ENCODE measurements at places on chromosomes 2 and 18.

GRCh38 chr2:237638176-237638575 is 10.8 kb downstream of the LRRFIP1 start:
- DNase-seq, result no peak

GRCh38 chr18:26181343-26181826 is 44.9 kb upstream of the TAF4B start:
- no peak for DNase-seq

DNA sequence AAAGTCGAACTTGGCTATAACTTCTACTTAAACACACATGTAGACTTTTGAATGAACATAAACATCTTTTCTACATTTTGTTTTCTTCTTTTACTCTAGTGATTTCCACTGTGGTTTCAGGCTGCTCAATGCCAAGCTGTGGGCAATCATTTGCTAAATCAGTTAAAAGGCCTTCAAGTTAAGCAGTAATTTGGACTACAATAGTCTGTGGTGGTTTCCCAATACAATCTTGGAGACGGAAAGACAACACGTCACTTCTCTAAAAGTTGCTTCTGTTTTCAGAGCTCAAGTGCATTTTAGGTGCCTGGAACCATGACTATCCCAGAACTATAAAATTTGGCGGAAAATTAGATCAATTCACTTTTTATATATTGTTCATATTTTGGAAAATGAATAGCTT is 69.4 kb downstream of the TXNL1 start:
- peak; percentile 26 for DNase-seq

- no peak for DNase-seq
Measured at GRCh38 chr2:88159481-88159880, 10.7 kb upstream of the THNSL2 start.

GRCh38 chr2:170076189-170076588 is 101.8 kb upstream of the MYO3B start:
- no peak for DNase-seq

- DNase-seq, result no peak
Measured at GRCh38 chr2:209771474-209772289, at the start of gene UNC80. Gene UNC80 (plus strand): TSS chr2:209771832. CDS start chr2:209772073, 241 bp downstream.

DNA sequence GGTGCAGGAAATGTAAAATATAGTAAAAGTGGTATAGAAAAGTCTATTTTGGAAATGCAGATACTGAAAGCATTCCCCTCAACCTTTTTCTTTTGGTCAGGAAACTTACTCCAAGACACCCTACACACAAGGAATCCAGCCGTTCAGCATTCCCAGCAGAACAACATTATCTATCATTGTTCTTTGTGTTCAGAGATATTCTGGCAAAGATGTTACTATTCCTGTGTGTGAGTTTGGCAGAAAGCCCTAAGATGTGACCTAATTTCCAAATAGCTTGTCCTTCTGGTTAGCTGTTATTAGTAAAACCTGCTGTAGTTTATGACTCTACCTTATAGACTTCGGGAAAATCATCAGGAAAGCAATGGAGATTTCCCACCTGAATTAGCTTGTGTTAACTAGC is 78.1 kb upstream of the PELI1 start:
- no peak for DNase-seq

- no peak for DNase-seq
Measured at GRCh38 chr2:130737592-130737991, 8.7 kb downstream of the GPR148 start.

GRCh38 chr2:38406597-38407110 is 29.6 kb upstream of the ATL2 start:
- DNase-seq, result no peak

- DNase-seq, result no peak
Measured at GRCh38 chr2:47128705-47129104, 26.4 kb downstream of the STPG4 start.

- DNase-seq, result no peak
Measured at GRCh38 chr2:44126106-44126797, 42.4 kb upstream of the PPM1B start.

- no peak for DNase-seq
Measured at GRCh38 chr2:168084288-168084687, 163.1 kb downstream of the STK39 start.

DNA sequence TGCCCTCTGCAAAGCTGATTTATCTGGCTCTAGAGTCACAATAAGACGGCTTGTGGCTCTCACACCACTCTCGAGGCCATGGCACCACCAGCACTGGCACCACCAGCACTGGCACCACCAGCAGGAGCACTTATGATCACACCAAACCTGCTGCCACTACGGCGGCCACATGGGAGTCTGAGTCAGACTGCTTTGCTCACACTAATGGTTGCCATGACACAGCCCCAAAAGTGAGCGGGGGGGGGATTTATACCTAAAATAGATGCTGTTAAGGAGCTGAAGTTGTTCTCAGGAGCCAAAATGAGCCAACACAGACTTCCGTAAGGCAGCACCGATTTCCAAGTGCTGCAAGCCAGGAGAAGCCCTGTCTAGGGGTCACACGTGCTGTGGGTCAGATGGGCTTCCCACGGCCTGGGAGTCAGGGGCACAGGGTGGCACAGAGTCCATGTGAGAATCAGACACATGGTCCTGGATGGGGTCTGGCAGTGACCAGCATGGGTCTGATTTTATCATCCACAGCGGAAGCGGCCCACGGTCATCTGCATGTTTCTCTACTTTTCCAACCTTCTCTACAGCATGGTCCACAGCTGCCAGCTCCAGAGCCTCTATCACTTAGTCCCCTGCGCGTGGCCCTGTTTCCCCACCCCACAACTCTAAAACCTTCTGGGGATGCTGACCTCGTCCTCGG is 16.7 kb downstream of the DNMT3A start:
- no peak for DNase-seq

GRCh38 chr2:181172676-181173075 is 192.3 kb downstream of the UBE2E3 start:
- no peak for DNase-seq

GRCh38 chr2:9709539-9710285 is 78.9 kb upstream of the YWHAQ start:
- no peak for DNase-seq

DNA sequence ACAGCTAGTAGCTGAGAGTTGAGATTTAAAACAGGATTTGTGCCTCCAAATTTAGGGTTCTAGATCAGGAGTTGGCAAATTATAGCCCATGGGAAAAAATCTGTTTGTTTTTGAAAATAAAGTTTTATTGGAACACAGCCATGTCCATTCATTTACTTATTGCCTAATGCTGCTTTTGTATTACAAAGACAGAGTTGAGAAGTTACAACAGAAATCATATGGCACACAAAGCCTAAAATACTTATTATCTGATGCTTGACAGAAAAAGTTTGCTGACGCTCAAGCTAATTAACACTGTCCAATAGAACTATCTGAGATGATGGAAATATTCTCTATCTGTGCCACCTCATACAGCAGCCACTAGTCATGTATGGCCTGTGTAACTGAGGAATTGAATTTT is 229.1 kb upstream of the RASGRP3 start:
- DNase-seq, result no peak

DNA sequence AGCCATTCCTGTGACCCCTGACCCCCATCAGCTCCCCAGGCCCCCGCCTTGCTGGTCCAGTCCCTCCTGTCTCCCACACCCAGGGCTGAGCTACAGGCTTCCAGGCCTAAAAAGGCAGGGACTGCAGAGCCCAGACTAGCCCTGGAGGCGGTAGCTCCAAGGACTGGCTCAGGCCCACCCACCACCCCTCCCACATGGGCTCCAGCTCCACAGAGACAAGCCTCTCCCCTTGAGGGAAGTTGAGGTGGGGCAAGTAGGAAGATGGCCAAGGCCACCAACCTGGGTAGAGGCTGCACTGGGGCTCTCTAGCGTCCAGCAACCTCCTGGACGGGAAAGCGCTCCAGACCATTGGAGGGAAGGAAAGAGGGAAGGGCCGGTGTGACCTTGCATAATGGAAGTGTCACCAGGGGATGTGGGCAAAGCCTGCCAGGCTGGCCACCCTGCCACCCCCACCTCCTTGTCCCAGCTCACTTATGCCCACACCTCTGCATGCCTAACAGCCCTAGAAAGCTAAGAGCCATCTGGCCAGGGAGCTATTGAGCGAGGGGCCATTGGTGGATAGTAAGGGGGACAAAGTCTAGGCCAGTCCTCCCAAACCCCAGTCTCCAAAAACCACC is 63.1 kb downstream of the TNS1 start:
- DNase-seq, result no peak

- DNase-seq, result no peak
Measured at GRCh38 chr2:75334076-75334475, 134.8 kb upstream of the TACR1 start.

DNA sequence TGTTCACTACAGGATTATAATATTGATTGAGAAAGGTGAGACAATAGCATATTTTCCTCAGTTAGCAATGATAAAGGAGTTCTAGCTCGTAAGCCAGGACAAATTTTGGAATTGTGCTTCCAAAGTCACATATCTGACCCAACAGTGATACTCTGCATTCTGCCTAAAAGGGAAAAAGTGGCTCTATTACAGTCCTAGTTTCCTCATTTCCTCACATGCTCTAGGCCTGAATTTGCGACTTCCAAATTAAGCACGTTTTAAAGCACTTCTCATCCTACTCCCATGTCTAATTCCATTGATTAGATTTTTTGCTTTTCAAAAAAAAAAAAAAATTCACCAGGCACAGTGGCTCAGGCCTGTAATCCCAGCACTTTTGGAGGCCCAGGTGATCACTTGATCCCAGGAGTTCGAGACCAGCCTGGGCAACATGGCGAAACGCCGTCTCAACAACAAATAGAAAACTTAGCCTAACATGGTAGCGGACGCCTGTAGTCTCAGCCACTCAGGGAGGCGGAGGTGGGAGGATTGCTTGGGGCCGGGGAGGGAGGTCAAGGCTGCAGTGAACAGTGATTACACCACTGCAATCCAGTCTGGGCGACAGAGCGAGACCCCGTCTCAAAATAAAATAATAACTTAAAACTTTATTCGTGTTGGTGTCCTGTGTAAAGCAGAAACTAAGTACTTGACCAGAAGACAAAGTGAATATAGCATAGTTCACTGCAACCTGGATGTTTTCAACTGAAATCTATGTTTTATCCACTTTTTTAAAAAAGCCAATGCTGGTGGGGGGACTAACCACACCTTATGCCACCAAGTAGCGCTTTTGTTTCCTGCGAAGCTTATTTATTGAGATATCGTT is 1.5 kb downstream of the ESCO1 start:
- peak; percentile 36 for DNase-seq

DNA sequence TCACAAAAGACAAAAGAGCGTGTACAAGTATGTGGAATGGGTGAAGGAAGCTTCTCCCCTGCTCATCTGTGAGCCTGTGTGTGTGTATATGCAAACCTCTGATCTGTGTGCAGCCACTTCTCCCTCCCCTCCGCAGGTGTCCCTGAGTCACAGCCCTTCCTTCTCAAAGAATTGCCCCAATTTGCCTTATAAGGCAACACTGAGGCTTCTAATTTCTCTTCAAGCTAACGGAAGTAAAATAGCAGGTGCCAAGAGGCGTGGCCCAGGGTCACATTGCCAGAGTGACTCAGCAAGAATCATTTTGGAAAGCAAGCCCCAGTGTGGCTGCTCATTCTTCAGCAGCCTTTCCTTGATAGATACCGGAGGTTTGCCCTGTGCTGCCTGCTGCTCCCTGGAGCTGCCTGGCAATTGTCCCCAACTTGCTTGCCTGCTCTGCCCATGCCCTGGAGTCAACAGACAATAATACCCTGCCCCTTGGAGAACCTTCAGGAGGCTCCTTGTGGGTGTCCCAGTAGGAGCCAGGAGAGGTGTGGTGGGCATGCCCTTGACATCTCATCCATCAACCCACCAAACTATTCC is 37.3 kb upstream of the BMP10 start:
- peak; percentile 91 for DNase-seq

- no peak for DNase-seq
Measured at GRCh38 chr2:139293992-139294548, 513.9 kb upstream of the NXPH2 start.

- no peak for DNase-seq
Measured at GRCh38 chr2:70959851-70960832, 18.3 kb upstream of the ANKRD53 start.

DNA sequence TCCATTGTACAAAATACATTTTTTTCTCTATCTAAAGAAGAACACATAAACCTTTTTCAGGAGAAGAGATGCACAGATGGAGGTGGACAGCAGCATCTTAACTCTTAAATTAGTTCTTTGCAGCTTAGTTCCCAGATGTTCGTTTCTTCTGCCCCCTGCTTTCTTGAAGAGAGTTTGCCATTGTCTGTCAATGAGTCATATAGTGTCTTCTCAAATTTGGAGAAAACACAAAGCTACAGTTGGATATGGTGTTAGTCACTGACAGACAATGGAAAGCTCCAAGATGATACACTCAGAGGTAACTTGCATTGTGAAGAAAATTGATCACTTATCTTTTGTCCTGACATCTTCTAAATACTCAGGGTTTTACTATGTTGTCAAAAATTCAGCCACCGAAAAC is 48.8 kb upstream of the TMEFF2 start:
- DNase-seq, result no peak

DNA sequence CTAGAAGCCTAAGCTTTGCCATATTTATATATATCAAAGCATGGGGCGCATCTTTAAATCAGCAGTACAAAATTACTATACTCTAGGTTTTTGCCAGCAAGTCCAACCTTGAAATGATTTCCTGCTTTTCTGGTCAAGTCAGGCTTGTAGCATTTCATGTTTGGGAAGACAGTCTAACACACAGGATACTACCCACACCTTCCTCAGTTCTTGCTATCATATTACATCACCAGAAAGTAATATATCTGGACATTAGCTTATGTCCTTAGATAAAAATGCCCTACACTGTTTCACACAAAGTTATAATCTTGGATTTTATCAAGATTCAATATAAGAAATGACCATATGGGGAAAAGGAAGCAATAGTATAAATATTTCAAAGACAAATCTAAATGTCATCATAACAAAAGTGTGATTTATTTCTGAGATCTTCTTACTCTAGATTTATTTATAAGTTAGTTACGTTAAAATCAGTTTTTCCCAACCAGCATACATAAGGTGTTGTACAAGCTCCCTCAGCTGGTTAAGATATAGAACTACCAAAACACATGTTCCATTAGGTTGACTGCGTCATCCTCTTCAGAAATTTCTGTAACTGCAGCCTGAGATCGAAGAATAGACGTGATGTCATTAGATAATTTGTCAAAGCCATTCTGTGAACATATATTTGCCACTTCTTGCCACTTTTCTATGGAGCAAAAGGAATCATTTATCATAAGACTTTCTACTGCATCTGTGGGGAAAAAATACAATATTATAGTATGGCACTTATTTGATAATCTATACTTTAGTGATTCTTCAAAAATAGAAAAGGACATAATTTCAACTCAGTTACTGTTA is 56.6 kb downstream of the CLHC1 start:
- peak; percentile 93 for DNase-seq

DNA sequence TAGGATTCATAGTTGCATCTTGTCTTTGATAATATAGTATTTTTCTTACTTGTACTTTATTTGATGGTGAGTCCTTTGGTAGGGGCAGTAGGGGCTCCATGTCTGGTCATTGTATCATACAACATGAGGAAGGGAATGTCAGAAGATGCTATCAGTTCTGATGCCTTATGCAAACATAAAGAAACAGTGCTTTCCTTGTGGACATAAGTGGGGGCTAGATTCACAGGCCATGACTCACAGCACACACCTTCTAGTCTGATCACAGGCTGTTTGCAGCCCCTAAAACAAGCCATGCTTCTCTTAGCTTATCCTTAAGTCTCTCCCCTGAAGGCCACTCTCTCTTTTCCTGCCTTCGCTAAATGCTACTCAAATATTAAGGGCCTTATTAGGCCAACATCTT is 10.7 kb upstream of the SLC14A1 start:
- DNase-seq, result no peak
